ENCODE measurements at places on chromosomes 5 and 9.

GRCh38 chr5:180329138-180329435, 24.0 kb downstream of the GFPT2 start:
- no peak for DNase-seq

- no peak for DNase-seq
These were observed 55.2 kb downstream of the NEURL1B start for GRCh38 chr5:172696171-172696849.

DNA sequence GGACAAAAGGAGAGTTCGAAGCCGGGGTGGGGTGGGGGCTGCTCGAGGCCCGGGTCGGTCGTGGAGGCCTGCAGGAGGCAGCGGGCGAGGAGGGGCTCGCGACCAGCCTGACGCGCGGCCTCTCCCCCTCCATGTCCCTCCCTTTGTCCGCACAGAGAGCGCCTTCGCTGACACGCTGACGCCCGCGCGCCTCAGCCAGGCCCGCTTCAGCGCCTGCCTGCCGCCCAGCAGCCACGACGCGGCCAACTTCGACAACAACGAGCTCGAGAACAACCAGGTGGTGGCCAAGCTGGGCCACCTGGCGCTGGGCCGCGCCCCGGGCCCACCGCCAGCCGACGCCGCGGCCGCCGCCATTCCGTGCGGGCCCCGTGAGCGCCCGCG, 42.2 kb downstream of the NEURL1B start:
- DNase-seq, result no peak

DNA sequence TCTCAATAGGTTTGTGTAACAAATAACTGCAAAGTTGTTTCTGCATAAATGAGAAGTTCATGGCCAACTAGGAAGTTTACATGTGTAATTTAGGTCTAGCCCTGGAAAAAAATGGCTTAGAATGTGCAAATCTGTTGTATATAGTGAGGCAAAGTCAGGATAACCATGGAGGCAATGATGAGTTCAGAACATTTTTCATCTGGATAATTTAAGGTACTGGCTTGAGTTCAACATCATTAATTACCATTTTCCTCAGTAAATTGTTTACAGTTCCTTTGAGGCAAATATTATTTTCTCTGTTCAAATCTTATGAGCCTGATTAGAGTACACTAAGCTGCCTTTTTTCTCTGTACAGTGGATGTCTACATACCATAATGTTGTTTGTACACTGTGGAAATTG, 1259.0 kb upstream of the NUDT12 start:
- no peak for DNase-seq

- no peak for DNase-seq
These were observed 13.4 kb upstream of the ZCCHC9 start for GRCh38 chr5:81288021-81288433.

- no peak for DNase-seq
These were observed 276.0 kb downstream of the ENC1 start for GRCh38 chr5:74364507-74364906.

DNA sequence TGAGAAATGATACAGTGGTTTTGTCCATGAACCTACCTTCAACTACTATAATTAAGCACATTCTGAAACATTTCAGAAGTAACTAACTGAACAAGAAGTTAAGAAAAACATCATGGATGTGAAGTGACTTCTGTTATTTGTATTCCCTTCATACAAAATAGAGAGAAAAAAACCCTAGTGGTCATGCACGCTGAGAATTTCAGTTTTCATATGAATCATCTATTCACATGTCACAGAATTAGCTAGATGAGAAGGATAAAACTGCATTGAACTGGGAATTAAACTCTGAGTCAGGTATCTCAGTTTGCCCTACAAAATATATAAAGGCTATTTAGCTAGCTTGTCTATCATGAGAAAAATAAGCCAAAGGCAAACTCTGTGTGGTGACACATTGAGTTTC, 451.8 kb upstream of the FTMT start:
- no peak for DNase-seq

DNA sequence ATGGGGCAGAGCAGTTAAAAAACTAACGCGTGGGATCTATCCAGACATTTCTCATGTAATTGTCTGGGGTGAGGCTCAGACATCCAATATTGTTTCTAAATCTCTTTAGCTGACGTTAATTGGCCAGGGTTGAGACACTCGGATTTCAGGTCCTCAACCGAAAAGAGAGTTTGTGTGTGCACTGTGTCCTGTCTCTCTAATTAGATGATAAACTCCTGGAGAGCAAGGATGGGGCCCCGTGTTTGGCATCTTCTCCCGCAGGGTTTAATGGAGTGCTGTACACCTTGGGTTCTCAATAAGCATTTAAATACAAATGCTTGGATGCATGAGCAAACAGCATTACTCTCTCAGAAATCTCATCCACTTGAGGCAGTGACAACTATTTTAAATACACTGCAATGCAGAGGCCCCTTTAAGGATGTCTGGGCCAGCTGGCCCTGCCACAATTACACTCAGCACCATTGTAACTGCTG, 139.6 kb downstream of the MTX3 start:
- no peak for DNase-seq
